Lung microvascular endothelial cell (primary cell): ENCODE measurements at places on chromosomes 16 and 17.

DNA sequence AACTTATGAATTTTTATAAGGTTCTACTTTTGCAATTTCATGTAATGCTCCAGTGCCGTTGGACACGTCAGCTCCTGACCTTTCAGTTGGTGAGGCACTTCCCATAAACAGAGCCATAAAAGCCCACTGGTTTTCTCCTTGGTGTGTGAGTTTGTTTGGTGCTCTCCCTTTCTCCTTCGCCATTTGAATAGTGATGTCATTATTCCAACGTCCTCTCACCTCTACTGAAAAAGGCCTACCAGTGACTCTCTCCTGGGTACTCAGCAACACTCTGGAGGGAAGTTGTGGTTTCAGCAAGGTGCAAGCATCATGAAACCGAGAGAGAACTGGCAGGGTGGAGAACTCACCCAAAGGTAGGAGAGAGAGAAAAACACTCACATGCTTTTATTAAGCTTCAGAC lies 29.6 kb upstream of the HNF1B start:
- DNase-seq: no peak

DNA sequence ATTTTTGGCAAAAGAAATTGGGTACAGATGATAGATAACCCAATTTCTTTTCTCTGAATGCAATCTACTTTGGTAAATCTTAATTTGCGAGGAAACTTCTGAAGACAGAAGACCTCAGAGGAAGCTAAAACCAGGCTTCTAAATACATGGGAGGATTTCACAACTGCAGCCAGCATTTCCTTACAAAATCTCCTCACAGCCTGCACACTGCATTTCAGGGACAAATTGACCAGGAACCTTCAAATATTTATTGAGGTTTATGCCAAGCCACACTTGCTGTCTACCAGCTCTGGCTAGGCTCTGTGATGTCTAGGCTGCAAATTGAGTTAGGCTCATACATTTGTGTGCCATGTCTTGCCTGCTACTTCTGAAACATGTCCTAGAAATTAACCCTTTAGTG lies 167.3 kb upstream of the CDH5 start:
- no peak for DNase-seq

DNA sequence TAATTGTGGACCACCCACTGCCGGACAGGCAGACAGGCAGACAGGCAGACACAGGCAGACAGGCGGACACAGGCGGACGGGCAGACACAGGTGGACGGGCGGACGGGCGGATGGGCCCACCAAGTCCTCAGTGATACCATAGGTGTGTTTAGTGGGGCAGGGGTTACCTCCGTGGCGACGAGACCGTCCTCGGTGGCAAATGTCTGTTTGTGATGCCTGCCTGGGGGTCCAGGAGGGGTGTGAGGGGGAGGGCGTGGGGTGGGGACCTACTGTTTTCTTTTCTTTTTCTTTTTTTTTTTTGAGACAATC lies 76.7 kb downstream of the RTN4RL1 start:
- no peak for DNase-seq

- DNase-seq: no peak
Measured at GRCh38 chr16:49594153-49594552, 220.5 kb downstream of the C16orf78 start.

GRCh38 chr17:76142585-76143041 lies 1.6 kb upstream of the FOXJ1 start:
- DNase-seq: no peak

DNA sequence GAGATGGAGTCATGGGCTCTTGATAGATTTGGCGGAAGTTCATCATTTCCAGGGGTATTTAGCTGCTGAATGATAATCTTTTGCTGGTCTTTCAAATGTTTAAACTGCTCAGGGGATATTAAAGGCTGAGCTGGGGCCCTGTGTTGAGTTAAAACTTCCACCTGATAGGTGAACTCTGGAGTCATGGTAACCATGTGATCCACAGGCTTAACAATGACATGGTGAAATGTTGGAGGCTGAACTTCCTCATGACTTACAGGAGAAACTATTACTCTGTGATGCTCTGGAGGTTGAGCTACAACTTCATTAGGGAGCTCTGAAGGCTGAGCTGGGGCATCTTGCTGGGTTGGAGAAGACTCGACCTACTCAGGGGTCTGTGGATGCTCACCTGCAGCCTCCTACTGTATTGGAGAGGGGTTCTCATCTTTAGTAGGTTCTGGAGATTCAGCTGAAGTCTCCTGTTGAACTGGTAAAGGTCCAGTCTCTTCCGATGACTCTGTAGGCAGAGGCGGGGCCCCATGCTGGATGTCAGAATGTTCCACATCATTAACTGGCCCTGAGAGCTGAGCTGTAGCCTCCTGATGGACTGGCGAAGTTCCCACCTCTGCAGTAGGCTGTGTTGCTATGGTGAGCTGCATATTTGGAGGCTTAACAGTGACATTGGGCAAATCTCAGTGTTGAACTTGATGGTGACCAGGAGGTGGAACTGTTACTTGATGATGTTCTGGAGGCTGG lies 24.2 kb downstream of the RDM1 start:
- no peak for DNase-seq

- DNase-seq: no peak
Measured at GRCh38 chr17:76678330-76678729, 32.4 kb downstream of the MXRA7 start.

DNA sequence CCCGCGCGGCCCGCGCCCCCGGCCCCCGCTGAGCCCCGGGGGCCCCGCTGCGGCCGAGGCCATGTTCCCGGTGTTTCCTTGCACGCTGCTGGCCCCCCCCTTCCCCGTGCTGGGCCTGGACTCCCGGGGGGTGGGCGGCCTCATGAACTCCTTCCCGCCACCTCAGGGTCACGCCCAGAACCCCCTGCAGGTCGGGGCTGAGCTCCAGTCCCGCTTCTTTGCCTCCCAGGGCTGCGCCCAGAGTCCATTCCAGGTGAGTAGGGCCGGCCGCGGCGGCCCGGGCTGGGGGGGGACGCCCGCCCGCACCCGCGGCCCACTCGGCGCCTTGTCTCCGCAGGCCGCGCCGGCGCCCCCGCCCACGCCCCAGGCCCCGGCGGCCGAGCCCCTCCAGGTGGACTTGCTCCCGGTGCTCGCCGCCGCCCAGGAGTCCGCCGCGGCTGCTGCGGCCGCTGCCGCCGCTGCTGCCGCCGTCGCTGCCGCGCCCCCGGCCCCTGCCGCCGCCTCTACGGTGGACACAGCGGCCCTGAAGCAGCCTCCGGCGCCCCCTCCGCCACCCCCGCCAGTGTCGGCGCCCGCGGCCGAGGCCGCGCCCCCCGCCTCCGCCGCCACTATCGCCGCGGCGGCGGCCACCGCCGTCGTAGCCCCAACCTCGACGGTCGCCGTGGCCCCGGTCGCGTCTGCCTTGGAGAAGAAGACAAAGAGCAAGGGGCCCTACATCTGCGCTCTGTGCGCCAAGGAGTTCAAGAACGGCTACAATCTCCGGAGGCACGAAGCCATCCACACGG lies 504 bp downstream of the MAZ start:
- peak; percentile 32 for DNase-seq

- peak; percentile 98 for DNase-seq
Measured at GRCh38 chr16:80938004-80938878, 68.4 kb downstream of the CMC2 start.

GRCh38 chr17:28810437-28810836 lies 32.2 kb downstream of the FAM222B start:
- no peak for DNase-seq

- DNase-seq: peak; percentile 53
Measured at GRCh38 chr16:19898924-19899604, 14.4 kb upstream of the GPRC5B start.

- DNase-seq: no peak
Measured at GRCh38 chr17:80291691-80292487, 31.2 kb downstream of the RNF213 start.

DNA sequence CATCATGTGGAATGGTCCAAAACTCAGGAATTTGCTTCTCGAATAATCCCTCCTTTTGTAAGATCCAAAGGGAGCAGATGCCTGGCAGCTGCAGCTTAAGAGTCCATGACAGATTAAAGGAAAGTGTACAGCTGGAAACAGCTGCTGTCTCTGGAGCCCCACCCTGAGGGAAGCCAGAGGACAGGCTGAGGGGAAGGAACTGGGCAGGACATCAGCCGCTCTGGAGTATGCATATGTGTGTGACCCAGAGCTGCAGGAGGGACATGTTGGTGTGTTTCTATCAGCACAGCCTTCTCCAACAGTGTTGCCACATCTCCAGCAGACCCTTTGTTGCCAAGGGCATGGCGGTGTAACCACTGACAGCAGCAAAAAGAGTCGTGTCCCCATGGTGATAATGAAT lies 46.2 kb downstream of the CYB561 start:
- DNase-seq: peak; percentile 49

GRCh38 chr17:82212331-82213250 lies at the start of gene CCDC57:
Gene CCDC57, minus strand, starts transcription at chr17:82212842. Its CDS starts 10,898 bp downstream, at chr17:82201944.
- peak; percentile 86 for DNase-seq

DNA sequence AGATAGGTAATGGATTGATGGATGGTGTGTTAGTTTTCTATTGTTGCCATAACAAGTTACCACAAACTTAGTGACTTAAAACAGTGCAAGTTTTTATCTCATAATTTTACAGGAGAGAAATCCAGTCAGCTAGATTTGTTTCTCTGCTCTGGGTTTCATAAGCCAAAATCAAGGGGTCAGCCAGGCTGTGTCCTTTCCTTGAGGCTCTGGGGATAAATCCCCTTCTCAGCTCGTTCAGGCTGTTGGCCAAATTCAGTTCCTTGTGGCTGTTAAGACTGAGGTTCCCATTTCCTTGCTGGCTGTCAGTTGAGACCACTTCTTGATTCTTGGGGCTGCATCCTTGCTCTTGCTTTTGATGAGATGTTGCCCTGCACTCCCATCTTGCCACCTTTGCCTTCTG lies 204.9 kb upstream of the CDH13 start:
- DNase-seq: no peak

DNA sequence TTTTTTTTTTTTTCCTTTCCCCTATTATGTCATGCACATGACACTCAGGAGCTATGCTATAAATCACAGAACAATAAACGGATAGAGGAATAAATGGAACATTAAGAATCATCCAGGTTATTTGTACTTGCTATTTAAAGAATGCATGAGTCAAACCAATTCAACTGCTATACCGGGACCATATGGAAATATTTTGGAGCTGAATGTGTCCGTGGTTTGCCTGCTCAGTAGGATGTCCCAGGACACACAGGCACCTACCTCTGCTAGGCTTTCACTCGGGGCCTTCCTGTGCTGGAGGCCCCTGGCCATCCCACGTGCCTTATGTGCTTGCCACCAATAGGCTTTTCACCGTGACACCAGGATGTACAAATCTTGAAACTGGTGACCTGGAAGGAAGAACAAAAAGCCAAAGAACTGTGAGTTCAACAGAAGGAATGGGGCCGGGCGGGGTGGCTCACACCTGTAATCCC lies 15.3 kb upstream of the SEC14L1 start:
- DNase-seq: peak; percentile 96

- DNase-seq: no peak
Measured at GRCh38 chr17:8960325-8961140, 5.0 kb downstream of the PIK3R5 start.

DNA sequence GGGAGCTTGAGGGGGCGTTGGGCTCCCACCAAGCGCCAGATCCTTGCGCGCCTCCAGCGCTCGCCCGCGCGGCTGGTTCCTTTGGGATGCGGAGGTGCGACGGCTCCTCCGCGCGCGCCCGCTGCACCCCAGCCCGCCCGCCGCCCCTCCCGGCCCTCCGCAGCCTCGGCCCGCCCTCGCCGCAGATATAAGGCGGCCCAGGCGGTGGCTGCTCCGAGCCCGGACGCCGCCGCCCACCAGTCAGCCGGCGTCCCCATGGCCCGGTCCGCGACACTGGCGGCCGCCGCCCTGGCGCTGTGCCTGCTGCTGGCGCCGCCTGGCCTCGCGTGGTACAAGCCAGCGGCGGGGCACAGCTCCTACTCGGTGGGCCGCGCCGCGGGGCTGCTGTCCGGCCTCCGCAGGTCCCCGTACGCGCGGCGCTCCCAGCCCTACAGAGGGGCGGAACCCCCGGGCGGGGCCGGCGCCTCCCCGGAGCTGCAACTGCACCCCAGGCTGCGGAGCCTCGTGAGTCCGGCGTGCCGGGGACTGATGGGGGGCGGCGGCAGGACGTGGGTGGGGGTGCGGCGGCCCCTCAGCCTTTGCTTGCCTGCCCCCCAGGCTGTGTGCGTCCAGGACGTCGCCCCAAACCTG lies at the start of gene NPB:
Gene NPB (plus strand): TSS at position 216 of the 630 bp plus-strand sequence. CDS start 40 bp downstream, at position 256.
- peak; percentile 51 for DNase-seq

GRCh38 chr16:13923703-13924298 lies 3.8 kb downstream of the ERCC4 start:
- DNase-seq: peak; percentile 74

GRCh38 chr17:57388131-57388725 lies 131.9 kb downstream of the MSI2 start:
- DNase-seq: no peak

GRCh38 chr17:17395885-17396284 lies 80.9 kb upstream of the MED9 start:
- DNase-seq: no peak

- DNase-seq: no peak
Measured at GRCh38 chr17:381516-381915, 28.9 kb upstream of the RPH3AL start.

DNA sequence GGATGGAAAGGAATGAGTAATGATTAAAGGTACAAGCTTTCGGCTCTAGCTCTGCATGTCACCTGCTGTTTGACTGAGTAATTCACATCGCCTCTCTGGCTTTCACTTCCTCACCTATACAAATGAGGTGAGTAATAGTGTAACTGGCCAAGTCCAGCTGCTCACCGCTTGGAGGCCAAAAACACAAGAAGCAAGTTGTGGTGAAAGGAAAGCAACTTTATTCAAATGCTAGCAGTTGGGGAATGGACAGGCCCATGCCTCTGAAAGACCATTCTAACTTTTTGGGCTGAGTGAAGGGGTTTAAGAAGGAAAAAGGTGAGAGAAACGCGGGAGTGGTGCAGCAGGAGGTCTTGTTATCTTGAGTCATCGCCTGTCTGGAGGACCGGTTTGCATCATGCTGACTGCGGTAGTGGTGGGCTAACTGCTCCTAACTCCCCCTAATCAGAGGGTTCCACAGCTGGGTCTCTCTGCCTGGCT lies 45.7 kb upstream of the CSNK2A2 start:
- no peak for DNase-seq

DNA sequence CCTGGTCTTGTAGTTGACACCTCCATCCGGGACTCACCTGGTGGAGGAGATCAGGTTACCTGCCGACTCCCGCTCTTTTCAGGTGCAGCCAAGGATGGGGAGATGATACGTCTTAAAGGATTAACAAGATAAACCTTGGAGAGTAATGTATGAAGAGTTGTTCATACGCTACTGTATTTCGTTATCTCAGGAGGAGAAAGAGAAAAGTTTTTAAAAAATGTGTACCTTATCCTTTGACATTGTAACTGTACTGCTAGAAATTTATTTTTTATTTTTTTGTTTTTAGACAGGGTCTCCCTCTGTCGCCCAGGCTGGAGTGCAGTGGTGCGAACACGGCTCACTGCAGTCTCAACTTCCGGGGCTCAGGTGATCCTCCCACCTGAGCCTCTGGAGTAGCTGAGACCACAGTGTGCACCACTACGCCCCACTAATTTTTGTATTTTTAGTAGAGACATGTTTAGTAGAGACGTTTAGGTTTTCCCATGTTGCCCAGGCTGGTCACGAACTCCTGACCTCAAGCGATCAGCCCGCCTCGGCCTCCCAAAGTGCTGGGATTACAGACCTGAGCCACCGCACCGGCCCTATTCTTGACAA lies 764 bp upstream of the SMURF2 start:
- no peak for DNase-seq
